ENCODE measurements at places on chromosomes 6 and 20.

DNA sequence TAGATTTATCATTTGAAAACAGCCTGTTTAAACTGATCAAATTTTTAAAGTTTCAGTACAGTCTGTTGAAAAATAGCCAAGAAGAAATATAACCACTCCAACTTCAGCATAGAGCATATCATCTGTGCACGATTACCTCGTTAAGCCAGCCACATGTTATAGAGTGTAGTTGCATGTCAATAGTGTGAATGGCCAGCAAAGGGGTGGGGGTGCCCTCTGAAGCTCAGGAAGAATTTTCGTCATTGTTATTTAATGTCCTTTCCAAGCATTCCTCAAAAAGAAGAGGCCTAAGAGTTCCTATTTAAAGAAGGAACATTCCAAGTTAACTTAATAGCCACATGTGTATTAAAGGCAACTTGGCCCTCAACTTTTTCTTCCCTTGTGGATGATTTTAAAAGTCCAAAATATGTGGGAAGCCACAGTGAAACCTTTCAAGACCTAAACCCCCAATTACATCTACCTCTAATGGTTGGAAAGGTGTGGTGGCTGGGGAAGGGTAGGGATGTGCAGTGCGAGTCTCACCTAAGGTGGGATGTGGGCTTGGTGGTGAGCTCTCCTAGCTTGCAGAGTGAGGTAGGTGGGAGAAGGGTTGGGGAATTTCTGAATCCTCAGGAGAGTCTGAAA lies 1.8 kb upstream of the CCN2 start:
- no peak for DNase-seq

DNA sequence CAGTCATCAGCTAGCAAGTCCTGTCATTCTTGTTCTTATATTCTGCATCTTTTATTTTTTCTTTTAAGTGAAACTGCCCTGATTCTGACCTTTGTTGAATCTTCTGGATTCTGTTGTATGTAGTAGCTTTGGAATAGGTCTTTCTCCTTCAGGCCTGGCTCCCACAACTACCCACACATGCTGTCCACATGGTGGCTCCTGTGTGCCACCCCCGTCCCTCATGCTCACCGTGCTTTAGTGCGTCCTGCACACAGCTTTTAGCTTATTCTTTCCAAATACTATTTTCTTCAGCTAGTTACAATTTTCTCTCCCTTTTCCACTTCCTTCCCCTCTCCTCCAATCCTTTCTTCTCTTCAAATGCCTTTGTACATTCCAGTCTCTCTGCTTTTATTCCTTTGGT lies 61.8 kb downstream of the CTNNBL1 start:
- peak; percentile 49 for DNase-seq

- DNase-seq: no peak
Measured at GRCh38 chr20:872855-873520, 39.5 kb downstream of the FAM110A start.

DNA sequence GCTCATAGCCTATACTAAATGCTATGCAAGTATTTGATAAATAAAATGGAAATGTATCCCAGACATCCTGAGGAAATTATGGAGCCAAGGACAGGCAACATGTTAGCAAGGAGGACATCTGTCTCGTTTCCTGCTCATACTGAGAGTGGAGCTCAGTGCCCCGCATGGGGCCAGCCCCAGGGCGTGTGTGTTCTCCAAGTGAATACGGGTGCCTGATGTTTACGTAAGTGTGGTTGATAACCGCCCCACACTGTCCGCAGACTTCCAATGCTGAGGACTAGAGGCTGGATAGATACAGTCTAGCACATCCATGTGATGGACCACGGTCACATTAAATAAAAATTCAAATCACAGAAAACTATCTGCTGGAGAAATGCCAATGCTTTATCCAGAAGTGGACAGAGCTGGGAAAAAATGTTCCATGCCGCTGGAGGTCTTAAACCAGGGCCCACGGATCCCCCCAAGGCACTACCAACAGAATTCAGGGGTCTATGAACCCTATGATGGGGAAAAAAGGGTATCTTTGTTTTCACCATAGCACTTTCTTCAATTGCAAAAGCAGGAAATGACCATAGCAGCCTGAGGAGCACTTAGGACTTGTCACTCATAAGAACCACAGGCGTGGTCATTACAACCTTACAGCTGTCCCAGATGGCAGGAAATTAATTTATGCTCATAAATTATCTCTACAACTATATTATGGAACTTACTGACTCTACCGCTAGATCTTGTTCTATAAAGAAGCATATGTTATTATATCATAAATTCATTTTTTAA lies 24.9 kb downstream of the TGM2 start:
- DNase-seq: no peak

- DNase-seq: no peak
Measured at GRCh38 chr6:143953922-143954321, 54.1 kb downstream of the PLAGL1 start.

DNA sequence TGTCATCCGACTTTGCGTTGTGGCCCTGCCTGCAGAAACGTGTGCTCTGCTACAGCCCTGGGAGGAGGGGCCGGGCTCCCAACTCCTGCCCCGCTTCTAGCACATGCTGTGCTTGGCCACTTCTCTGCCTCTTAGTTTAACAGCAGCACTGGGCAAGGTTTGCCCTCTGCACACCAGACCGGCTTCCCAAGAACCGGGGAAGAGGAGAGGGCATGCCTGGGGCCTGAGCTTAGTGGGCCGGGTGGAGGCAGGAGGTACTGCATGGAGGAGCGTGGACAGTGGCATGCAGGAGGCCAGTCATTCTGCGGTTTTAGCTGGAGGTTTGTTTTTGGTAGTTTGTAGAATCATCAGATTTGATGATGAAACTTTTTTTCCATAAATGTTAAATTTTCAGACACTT lies 45.5 kb downstream of the CEP43 start:
- DNase-seq: no peak

DNA sequence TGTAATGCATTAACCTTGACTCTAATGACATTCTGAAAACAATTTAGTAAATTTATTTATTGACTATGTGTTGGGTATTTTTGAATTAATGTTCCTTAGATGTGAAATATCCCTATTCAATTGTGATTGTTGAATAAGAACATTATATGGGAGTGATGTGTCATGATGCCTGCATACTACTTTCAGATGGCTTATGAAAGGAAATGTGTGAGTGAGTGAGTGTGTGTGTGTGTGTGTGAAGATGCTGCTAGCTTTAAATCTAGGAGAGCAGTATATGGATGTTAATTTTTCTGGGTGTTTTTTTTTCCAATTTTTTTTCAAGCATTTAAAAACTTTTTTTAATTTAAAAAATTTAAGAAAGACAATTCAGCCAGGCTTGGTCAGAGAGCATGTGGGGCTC lies 32.5 kb upstream of the NT5E start:
- no peak for DNase-seq
